GM12865 (cell line): ENCODE measurements at places on chromosomes 16 and 17.
A peak's percentile ranks its signal among the peaks of the same experiment; 100 is the strongest.

DNA sequence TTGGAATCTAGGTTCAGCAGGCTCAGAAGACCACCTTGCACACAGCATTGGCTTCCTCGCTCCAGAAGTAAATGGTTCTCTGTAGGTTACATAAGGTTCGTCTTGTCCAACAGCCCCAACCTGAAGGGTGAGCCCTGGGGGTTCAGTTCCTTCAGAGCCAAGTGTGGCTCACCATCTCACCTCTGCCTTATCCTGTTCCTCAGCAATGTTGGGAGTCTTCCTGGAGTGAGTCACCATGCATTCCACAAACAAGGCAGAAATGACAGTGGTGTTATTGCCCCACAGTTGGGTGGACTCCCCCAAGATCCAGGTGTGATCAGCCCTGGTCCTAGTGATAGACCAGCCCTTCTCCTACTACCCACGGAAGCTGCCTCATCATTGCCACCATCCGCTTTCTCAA lies 26.8 kb upstream of the SMPD3 start:
- no peak for DNase-seq

DNA sequence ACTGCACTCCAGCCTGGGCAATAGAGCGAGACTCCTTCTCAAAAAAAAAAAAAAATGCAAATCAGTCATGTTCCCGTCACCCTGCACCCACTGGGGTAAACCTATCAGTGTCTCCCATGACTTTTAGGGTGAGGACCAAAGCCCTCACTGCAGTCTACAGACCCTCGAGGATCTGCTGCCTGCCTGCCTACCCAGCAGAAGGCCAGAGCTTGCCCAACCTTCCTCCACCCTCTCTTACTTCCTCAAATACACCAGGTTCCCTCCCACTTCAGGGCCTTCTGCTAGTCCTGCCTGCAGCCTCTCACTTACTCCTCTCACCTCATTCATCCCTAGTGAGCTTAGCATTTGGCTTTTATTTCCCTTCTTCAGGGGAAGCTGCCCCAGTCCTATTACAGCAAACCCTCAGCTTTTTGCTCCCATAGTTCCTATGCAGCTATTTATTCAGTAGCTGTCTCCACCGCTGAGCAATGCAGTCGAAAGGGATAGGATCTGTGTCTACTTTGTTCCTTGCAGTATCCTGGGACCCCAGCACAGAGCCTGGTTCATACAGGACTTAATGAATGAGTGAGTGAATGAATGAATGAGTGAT lies 17.8 kb upstream of the TOB1 start:
- peak; percentile 23 for DNase-seq

DNA sequence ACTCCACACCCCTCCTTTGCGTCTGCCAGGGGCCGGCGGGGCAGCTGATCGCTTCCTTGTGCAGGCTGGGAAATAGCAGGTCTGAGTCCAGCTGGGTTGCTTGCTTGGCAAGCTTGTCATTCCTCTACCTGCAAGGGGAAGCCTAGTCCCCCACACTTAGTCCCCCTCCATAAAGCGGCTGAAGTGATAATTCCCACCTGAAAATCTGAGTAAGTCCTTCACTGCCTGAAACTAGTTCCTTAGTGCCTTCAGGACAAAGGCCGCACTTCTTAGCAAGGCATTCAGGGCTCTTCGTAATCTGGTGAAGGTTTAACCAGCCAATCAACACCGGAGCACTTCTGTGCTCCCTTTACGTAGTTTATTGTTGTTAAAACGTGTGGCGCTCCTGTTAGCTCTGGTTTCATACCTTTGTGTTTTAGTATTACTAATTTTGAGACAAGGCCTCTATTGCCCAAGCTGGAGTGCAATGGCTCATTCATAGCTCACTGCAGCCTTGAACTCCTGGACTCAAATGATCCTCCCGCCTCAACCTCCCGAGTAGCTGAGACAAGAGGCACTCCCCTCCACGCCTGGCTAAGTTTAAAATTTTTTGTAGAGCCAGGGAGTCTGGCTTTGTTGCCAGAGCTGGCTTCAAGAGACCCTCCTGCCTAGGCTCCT lies 817 bp downstream of the PSKH1 start:
- DNase-seq = peak; percentile 37

GRCh38 chr16:71734511-71734910 lies 10.0 kb upstream of the PHLPP2 start:
- no peak for DNase-seq

DNA sequence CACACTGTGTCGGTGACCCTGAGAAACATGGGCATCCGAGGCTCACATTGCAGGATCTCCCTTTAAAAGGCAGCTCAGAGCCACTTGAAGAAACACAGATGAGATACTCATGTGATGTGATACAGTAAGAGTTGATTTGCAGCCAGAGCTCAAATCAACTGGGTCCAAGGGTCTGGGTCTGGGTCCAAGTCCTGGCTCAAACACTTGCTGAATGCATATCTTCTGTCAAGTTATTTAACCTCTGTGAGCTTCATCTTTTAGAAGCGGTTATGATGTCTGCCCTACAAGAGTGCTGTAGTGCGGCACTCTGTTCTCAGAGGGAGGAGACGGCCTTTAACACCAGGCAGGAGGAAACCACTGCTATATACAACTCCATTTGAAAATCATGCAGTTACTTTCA lies 6.4 kb downstream of the KRT38 start:
- no peak for DNase-seq

DNA sequence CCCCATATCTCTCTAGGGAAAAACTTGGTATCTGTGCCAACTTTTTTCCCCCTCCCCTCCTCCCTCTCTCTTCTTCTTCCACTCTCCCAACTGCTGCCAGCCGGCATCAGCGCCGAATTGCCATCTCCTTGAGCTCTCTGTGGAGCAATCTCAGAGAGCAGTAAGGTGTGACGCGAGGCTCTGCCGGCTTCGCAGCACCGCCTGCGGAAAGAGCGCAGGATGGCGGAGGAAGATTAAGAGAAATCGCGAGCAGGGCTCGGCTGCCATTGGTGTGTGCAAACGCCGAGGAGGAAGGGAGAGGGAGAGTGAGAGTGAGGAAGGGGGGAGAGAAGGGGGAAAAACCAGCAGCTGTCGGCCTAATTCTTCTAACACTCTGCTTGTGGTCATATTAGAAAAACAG lies 44.2 kb downstream of the NEUROD2 start:
- DNase-seq = no peak

GRCh38 chr17:9220398-9221146 lies 199.3 kb downstream of the NTN1 start:
- DNase-seq = no peak

DNA sequence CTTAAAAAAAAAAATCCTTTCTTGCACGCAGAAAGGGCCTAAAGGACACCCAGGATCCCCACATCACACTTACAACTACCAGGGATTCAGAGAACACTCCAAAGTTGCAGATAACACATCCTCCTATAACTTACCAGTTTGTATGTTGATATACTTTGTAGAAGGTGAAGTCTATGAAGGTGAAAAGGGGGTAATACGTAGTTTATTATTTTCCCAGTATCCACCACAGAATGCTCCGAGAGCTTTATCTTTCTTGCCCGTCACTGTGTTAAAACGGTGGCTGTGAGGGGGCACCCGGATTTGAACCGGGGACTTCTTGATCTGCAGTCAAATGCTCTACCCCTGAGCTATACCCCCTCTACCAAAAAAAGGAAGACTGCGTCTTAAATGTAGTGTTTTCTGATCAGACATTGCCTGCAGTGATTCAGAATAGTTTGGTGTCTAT lies 7.9 kb upstream of the RPL23 start:
- peak; percentile 43 for DNase-seq

GRCh38 chr17:41659427-41660212 lies 29.1 kb upstream of the EIF1 start:
- no peak for DNase-seq

GRCh38 chr17:45270828-45271418 lies 9.0 kb upstream of the SPATA32 start:
- no peak for DNase-seq

- no peak for DNase-seq
These were observed 19.3 kb upstream of the SOX9 start for GRCh38 chr17:72101526-72101925.

GRCh38 chr17:40854175-40854814 lies 12.7 kb downstream of the KRT12 start:
- no peak for DNase-seq

DNA sequence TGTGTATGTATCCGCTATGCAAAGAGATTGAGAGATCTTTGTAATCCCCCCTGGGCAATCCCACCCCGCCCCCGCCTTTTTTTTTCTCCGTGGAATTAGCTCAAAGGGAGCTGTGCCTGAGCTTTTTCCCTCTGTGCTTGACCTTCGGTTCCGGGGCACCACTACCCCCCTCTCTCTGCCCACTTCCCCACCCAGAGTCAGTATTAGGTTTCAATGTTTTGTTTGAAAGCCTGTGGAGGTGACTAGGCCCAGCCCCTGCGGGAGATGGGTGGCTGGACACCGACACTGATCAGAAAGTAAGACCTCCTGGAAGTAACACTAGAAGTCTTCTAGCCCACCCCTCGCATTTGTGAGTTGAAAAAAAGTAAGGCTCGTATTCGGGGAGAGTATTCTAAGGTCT lies 7.0 kb downstream of the CBLN1 start:
- no peak for DNase-seq

- no peak for DNase-seq
These were observed 808.9 kb downstream of the CDH11 start for GRCh38 chr16:64312980-64313379.

DNA sequence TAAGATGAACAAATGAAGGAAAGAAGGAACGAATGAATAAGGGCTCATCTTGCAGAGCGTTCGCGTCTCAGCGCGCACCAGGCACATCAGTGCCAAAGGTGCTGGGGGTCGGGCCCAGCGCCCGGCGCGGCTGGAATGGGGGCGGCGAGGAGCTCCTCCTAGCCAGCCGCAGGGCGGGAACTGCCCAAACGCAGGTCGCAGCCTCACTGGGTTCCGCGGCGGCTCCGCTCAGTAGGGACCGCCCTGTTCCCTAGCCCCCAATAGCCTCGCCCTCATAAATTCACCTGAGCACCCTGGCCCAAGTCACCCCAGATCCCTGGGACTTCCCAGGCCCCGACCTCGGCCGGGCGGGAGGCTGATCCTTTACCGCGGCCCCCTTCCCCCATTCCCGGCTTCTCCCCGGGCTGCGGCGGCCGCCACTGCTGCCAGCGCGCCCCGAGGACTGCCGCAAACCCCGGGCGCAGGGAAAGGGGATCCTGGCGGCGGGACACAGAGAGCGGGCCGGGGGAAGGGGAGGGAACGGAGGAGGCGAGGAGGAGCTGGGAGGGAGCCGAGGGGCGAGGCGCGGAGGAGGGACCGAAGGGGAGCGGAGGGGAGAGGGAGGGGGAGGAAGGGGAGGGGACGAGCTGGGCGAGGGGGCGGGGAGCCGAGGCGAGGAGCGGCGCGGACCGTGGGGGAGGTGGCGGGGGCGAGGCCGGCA lies 377 bp upstream of the CRHR1 start:
- DNase-seq = no peak

DNA sequence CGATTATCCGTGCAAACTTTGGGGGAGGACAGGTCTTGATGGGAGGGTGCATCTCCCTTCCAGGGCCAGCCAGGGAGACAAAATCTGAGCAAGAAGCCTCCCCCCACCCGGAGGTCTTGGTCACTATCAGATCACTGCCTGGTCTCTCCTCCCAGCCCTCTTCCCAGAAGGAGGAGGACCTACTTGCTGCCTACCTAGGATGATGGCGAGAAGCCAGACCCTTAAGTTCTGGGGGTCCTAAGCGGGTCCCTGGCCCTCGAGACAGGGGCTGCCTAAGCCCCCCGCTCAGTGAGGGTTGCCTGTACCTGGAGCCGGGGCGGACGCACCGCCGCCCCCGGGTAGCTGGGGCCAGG lies 4.6 kb downstream of the TSPOAP1 start:
- DNase-seq = no peak

DNA sequence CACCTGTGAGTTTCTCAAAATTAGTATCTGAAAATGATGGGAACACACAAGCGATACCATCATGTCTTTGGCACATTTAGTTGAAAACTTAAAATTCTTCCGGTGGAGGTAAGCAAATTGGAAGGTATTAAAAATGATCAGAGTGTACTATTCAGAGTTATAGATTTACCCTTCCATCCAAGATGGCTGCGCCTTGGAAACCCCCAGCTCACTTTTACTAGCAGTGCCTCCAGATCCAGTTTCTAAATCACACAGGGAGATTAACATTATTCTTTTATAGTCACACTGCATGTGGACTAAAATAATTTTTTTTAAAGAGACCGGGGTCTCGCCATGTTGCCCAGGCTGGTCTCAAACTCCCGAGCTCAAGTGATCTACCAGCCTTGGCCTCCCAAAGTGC lies 15.0 kb downstream of the PITPNC1 start:
- DNase-seq = peak; percentile 33

DNA sequence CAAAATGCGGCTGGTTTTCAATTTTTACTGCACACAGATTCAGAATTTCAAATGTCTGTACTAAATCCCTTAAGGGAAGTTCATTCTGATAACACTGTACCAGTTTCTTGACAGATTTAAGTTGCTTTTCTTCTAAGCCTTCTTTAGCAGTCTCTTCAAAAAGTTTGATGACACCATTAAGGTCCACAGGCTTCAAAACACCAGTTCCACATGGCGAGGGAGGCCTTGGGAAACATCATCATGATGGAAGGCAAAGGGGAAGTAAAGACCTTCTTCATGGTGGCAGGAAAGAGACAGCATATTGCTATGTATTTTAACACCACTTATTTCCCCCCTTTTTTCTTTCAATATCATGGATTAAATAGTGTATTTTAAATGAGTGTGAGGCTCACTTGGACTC lies 24.5 kb downstream of the NLRC5 start:
- DNase-seq = peak; percentile 24

DNA sequence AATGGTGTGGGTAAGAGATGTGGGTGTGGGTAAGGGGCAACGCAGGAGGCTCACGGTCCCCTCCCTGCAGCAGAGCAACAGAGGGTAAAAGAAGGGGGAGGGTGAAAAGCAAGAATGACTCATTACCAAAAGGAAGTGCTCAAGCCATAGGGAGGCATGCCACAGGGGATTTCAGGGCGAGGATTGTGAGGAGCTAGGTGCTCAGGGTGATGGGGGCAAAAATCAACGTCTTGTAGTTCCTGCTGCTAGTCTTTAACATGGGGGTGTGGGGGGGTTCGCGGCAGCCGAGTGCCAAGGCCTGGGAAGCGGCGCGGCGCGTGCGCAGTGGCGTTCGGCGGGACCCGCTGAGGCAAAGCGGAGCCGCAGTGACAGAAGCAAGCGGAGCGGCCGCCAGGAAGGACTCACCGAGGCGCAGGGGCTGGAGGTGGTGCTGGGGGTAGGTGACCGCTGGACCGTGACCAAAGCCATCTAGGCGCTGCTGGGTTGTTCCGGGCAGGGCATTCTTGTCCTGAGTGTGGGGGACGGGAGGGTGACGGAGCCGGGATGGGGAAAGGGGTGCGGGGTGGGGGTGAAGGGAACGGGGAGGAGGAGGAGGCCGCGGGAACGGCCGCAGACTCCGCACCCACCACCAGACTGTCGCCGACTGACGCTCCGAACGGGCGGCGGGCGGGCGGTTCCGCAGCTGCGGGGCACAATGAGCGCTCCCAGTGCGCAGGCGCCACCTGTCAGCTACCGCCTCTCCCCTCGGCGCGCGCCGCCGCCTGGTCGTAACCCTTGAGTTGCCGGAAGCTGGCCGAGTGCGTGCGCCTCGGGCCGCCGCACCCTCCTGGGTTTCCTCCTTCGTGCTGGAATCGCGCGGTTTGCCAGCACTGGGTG lies at the start of gene SSH2:
Gene SSH2, minus strand, starts transcription at position 696 of the 876 bp plus-strand sequence. Its CDS starts 228 bp downstream, at position 468.
- peak; percentile 96 for DNase-seq
